CD4-positive, alpha-beta memory T cell (primary cell): ENCODE measurements at places on chromosomes 7 and 10.

DNA sequence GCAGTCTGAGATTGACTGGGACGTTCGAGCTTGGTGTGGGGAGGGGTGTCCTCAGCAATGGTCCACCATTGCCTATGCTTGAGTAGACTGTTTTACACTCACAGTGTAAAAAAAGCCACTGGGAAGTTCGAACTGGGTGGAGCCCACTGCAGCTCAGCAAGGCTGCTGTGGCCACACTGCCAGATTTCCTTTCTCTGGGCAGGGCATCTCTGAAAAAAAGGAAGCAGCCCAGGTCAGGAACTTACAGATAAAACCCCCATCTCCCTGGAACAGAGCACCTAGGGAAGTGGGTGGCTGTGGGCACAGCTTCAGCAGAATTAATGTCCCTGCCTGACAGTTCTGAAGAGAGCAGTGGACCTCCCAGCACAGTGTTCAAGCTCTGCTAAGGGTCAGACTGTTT lies 80.3 kb downstream of the BICC1 start:
- H3K4me1 ChIP-seq: no peaks in the 10 kb centered on the region
- no peak for DNase-seq
- H3K27ac ChIP-seq: no peak overlapping the region
- H3K4me3 ChIP-seq: no peak overlapping the region
- H3K27me3 ChIP-seq: no peaks in the 10 kb centered on the region

DNA sequence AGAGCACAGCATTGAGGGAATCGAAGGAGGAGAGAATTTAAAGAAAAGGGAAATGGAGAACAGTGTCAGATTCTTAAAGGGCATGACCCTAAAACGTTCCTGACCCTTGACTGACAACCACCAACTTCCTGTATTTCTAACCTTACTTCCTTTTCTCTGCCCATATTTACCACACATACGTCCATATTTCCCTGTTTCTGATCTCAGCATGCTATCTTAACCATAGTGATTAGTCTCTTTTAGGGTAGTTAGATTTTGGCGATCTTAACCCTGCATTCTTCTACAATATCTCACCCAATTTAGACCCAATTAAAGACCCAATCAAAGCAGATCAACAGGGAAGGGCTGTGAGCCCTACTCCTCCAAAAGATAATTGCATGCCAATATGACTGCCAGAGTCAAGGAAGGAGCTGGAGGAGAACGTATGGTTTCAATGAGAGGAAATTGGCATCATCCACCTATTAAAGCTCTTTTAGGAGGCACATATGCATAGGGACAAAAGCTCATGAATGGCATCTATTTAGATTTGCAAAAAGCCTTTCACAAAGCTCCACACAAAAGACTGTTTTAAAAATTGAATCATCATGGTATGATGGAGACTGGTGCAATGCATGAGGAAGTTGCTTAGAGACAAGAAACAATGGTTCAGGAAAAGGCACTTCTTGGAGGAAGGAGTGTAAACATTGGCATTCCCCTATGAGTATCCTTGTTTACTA lies 49.0 kb upstream of the ARHGAP12 start:
- DNase-seq: peak; percentile 34
- no peak overlapping the region for H3K27ac ChIP-seq
- H3K27me3 ChIP-seq: no peaks in the 10 kb centered on the region
- peaks cover 19% of the 10 kb centered on the region for H3K4me1 ChIP-seq
- no peaks in the 10 kb centered on the region for H3K36me3 ChIP-seq
- H3K4me3 ChIP-seq: no peak overlapping the region

- no peaks in the 10 kb centered on the region for H3K4me1 ChIP-seq
- no peaks in the 10 kb centered on the region for H3K36me3 ChIP-seq
- no peak overlapping the region for H3K27ac ChIP-seq
- no peak for DNase-seq
- no peak overlapping the region for H3K4me3 ChIP-seq
Observed at GRCh38 chr10:129956286-129956670, 7.8 kb downstream of the EBF3 start.

DNA sequence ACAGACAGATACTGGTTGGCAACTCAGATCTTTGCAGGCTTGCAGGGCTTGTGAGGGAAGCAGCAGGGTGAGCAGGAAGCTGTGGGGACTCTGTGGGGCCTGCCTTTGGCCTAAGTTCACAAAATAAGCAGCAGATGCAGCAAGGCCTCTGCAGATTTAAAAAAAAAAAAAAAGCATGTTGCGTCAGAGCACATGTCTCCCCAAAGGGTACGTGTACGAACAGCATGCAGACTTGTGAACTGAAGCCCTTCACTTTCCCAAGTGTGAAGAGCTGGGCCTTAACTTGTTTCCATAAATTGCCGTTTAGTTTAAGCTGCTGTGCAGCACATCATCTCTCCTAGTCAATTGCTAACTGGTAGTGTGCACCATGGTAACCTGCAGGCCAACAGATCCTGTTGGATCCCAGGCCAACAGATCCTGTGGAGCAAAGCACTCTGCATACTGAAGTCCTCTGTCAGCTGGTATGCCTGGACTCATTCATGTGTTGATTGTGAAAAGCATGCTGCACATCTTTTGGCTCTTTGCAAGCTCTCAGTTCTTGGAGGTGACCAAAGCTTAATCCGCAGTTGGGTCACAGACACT lies 10.8 kb upstream of the XPNPEP1 start:
- no peaks in the 10 kb centered on the region for H3K27me3 ChIP-seq
- H3K36me3 ChIP-seq: no peaks in the 10 kb centered on the region
- H3K27ac ChIP-seq: peak overlapping the region; percentile 37
- peaks cover 62% of the 10 kb centered on the region for H3K4me1 ChIP-seq
- H3K4me3 ChIP-seq: no peak overlapping the region

- no peak overlapping the region for H3K4me3 ChIP-seq
- H3K4me1 ChIP-seq: no peaks in the 10 kb centered on the region
- H3K27me3 ChIP-seq: no peaks in the 10 kb centered on the region
- H3K27ac ChIP-seq: no peak overlapping the region
Observed at GRCh38 chr10:20963056-20963455, 65.9 kb upstream of the NEBL start.

DNA sequence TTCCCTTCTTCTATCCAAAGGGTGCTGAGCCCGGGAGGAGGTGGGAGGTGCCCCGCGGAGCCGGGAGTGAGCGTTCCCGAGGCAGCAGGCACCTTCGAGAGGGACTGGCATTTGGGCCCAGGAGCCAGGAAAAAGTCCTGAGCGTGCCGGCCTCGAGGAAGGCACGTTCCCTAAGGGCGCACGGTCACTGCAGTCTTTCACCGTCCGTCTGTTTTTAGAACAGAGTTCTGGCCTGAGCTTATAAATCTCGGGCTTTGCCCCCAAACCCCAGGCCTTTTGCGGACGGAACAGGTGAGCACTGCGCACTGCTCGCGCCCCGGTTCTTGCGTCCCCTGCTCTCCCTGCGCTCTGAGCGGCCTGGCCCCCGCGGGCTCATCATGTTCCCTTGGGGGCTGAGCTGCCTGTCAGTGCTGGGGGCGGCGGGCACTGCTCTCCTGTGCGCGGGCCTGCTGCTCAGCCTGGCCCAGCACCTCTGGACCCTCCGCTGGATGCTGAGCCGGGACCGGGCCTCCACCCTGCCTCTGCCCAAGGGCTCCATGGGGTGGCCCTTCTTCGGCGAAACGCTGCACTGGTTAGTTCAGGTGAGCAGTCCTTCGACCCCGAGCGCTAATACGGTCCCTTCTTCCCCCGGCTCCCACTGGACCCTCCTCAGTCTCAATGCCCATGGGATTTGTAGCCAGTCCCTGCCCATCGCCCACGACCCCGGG lies 442 bp downstream of the CYP26C1 start:
- H3K27ac ChIP-seq: no peak overlapping the region
- H3K27me3 ChIP-seq: no peaks in the 10 kb centered on the region
- H3K36me3 ChIP-seq: no peaks in the 10 kb centered on the region
- DNase-seq: no peak

DNA sequence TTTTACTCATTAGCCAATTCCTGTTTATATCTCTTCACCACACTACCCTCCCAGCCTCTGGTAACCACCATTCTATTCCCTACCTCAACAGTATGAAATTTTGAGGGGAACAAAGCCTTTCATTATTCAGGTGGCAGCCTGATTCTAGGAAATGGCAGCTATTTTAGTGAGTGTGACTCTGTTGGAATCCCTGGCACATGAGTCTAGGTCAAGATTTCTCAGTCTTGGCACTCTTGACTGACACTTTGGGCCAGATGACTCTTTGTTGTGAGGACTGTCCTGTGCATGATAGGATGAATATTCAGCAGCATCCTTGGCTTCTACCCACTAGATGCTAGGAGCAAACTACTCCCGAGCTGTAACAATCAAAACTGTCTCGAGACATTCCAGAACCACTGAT lies 322.8 kb upstream of the PHYHIPL start:
- no peaks in the 10 kb centered on the region for H3K27me3 ChIP-seq
- H3K27ac ChIP-seq: no peak overlapping the region

DNA sequence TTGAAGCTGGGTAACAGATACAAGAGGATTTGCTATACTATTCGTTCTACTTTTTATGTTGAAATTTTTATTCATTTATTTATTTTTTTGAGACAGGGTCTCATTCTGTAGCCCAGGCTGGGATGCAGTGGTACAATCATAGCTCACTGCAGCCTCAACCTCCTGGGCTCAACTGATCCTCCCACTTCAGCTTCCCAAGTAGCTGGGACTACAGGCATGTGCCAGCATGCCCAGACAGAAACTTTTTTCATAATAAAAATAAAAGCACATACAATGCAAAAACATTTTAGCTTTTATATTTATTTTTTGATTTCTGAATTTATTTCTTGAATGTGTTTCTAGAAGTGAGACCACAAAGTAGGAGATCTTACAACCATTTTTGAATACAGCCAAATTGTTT lies 71.2 kb downstream of the FANK1 start:
- peaks cover 4% of the 10 kb centered on the region for H3K27me3 ChIP-seq
- DNase-seq: no peak
- no peak overlapping the region for H3K27ac ChIP-seq
- no peak overlapping the region for H3K4me3 ChIP-seq
- H3K4me1 ChIP-seq: no peaks in the 10 kb centered on the region
- no peaks in the 10 kb centered on the region for H3K36me3 ChIP-seq
